ENCODE measurements at places on chromosomes 16 and 17.

GRCh38 chr17:64331931-64332493 lies 58.6 kb downstream of the PECAM1 start:
- no peak for DNase-seq

DNA sequence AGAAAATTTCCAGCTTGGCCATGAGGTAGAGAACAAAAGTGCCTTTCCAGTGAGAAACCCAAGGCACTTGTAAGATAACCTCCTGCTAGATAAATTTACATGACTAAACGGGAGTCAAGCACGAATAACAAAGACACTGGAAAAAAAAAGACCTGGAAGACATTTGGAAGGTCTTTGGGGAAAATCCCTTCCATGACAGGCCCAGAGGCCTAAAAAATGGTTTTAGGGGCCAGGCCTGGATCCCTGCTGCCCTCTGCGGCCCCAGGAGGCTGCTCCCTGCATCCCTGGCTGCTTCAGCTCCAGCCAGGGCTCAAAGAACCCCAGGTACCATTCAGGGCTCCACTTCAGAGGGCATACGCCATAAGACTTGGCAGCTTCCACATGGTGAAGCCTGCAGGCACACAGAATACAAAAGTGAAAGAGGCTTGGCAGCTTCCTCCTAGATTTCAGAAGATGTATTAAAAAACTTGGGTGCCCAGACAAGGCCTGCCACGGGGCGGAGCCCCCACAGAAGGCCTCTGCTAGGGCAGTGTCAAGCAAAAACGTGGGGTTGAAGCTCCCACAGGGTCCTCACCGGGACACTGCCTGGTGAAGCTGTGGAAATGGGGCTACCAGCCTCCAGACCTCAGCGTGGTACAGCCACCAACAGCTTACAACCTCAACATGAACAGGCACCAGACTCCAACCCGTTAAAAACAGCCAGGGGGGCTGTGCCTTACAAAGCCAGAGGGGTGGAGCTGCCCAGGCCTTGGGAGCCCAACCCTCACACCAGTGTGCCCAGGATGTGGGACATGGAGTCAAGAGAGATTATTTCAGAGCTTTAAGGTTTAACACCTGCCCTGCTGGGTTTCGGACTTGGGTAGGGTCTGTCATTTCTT lies 77.1 kb downstream of the SDK2 start:
- no peak for DNase-seq

- DNase-seq = no peak
Observed at GRCh38 chr17:63538693-63539595, 11.3 kb upstream of the DCAF7 start.

DNA sequence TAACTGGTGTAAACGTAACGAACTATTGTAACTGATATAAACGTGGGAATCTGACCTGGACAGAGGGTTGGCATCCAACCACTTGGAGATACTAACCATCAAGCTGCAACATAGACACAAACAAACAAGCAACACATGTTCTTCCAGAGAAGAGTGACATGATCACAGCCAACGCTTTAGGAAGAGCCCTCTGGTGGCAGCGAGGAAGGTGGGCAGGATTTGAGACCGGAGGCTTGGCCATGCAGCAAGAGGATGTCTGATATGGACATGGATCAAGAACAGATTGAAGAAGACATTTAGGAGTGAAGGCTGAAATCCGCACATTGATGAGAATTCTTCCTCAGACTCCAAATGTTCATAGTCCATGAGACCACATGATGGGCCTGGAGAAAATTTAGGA lies 40.3 kb upstream of the TNRC6A start:
- no peak for DNase-seq

DNA sequence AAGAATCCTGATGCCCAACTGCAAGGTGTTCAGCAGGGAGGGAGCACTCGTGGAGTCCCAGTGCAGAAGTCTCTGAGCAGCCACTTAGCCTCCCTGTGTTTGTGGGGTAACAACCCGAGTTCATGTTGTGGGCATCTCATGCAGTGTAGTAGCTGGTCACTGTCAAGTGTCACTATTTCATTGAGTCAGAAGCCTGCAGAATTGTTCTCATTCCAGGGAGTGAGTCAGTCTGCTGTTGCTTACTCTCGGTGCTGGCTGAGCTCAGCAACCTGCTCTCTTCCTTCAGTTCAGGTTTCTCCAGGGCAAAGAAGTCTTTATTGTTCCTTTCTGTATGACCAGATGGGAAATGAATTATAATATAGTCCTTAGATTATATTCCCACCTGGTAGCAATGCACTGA lies 24.1 kb downstream of the HMOX2 start:
- DNase-seq = peak; percentile 57

- no peak for DNase-seq
Observed at GRCh38 chr16:56297684-56298083, 106.4 kb downstream of the GNAO1 start.

DNA sequence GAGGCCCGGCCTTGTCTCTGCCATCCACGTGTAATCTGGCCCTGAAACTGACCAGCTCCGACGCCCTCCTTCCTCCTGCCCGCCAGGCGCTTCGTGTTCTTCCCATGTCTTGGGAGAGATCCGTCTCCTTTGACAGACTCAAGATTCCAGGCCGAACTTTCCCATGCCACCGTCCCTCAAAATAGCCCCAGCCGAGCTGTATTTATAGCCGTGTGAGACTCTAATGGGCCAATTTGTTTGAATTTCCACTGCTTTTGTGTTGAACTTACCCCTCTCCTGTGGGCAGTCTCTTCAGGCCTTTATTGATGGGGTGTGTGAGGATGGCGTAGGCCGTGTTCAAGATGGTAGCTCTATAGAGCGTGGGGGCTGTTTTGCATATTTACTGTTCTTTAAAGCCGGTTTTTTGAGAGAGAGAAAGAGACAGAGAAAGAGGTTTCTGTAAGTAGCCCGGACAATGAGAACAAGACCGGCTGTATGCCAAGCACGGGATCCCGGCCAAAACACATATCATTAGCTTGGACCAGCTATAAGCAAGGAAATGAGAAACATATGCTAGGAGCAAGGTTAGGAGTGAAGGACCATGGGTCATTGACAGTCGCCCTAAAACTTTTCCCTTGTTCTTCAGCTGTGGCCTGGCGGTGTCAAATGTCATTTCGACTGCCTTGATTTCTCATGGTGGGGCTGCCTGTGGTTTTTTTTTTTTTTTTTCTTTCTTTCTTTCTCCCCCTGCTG lies 124.5 kb upstream of the ZFHX3 start:
- no peak for DNase-seq

GRCh38 chr16:8675183-8676159 lies 1.1 kb downstream of the ABAT start:
- no peak for DNase-seq

DNA sequence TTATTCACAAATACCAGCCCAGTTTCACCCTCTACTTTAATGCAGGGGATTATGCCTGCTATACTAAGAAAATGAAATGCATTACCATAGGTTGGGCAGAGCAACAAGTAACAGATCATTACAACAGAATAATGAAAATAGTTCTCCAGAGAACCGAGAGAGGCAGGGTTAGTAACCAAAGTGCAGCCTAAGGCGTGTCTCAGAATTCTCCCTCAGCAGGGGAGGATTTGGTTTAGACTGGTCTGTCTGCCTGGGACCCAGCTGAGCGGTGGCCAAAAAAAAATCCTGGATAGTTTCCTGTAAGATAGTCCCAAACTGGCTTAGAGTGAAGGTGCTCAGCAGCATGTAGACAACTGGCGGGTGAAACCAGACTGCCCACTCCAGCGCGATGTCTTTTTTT lies 30.8 kb upstream of the ADCY7 start:
- DNase-seq = no peak

DNA sequence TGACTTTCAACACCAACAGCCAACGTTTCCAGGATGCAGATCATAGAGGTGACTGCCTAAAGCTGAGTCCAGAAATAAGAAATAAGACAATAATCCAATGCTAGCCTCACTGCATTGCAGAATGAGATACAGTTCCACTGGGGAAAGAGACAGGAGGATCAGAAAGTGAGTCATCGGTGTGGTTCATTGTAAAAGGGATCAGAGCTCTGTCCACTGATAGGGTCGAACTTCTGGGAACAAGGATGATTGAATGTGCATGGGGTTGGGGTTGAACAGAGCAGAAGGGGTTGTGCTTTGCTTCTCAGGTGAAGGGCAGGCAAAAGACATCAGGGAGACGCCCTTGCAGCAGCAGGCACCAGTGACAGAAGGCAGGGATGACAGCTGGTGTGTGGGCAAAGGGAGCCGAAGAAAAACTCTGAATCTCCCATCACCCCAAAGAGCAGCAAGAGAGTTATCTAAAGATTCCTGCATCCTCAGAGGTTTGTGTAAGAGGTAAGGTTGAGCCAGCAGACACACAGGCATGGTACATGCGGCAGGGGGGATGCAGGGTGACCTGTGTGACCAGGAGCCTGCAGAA lies 16.4 kb downstream of the CLEC10A start:
- no peak for DNase-seq

- DNase-seq = peak; percentile 39
Observed at GRCh38 chr17:50198026-50198669, 3.3 kb downstream of the COL1A1 start.

- DNase-seq = no peak
Observed at GRCh38 chr16:22634954-22635353, 124.3 kb downstream of the NPIPB5 start.

GRCh38 chr16:59719121-59719520 lies 985.0 kb upstream of the GOT2 start:
- DNase-seq = no peak

DNA sequence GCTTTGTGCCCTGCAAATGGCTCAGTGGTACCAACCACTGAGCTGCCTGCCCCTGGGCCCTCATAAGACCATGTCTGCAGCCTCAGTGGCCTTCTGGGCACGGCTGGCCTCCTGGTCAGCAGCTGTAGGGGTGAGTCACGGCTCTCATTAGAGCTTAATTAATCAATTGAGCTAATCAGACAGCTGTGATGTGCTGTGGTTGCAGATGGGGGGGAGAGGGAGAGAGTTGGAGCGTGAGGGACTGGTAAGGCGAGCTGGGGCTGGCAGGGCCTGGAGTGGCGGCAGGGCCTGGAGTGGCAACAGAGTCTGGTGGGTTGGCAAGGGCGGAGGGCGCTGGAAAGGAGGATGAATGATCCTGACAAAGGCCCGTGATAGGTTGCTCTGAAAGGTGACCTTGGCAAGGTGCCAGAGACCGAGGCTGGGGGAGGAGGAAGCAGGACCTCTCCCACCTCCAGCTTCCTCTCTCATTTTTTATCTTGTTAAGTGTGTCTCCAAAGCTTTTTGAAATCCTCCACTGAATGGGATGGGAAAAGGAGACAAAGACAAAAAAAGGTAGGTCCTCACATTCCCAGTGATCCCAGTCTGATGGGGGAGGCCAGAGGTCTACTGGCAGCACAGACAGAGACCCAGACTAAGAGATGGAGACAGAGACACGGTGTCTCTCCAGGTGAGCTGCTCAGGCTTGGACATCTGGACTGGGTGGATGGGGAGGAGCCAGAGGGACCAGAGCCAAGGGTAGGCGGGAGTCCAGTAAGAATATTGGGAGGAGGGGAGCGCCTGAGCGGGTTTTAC lies 41.6 kb downstream of the DCAKD start:
- no peak for DNase-seq

GRCh38 chr17:51103451-51103850 lies 17.2 kb downstream of the SPAG9 start:
- DNase-seq = no peak

DNA sequence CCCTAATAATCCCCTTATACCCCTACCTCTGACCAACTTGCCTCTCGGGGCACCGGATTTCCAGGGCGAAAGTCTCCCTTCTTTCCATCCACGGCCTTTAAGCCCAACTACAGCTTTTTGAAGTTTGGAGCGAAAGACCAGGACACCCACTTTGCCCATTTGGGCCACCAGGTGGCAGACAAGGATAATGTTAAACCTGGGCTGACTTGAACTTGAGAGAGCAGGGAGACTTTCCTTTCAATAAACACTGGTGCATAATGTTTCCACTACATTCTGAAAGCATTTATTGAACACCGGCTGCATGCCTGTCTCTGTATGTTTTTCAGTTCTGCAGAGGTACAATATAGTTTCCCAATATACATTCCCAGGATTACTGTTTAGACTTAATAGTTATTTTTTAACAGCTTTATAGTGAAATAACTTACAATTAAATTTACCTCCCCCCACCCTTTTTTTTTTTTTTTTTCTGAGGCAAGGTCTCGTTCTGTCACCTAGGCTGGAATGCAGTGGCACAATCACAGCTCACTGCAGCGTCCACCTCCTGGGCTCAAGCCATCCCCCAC lies 6.9 kb upstream of the CES3 start:
- DNase-seq = peak; percentile 33

DNA sequence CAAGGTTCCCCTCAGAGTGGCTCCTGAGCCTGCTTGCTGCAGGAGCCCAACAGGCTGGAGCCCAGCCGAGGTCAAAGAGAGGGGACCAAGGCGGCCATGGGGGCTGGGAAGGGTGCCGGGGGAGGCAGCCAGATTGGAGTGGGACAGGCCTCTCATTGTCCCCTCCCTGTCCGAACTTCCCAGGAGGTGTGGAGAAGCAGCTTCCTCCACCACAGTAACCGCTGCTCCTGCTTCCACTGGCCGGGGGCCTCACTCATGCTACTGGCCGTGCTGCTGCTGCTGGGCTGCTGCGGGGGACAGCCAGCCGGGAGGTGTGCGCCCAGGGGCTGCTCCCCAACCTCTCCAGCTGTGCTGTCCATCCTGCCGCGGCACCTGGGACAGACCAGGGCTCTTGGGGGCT lies 29.3 kb downstream of the TMEM94 start:
- DNase-seq = no peak

- DNase-seq = peak; percentile 79
Observed at GRCh38 chr17:35930211-35931065, at the start of gene RDM1. RDM1 (minus strand) TSS chr17:35930773; CDS start chr17:35930727, 46 bp downstream.

DNA sequence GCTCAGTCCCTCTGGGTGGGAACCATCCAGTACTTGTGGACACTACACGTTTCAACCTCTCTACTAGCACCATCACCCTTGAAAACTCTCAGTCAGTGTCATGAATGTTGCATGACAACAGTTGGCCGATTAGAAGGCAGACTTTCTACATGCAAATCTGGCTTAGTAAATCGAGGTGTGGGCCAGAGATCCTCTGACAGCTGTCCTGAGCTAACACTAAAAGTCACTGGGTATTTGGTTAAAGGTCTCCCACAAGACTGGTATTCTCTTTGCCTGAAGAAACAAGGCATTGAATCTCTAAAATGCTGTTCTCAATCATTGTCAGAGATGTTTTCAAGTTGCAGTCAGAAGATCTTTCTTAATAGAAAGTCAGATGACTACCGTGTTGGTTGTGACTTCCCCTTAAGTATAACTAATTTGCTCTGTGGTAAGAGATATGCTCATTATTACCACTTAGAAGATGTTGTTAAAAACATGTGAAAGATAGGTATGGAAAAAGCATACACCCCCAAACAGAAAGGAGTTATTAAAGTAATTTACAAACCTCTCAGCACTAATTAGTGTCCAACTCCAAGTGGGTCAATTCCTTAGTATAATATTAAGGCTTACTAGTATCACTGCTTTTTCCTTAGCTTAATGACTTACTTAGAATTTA lies 62.3 kb downstream of the WNT3 start:
- no peak for DNase-seq

Data from SW 1271 (cell line).